ENCODE measurements at places on chromosomes 2 and 18. TPM values are rescaled to one million over a fixed set of nuclear protein-coding genes. Genes with fewer than 3 reads are reported as not detected.

- DNase-seq: no peak
These were observed 1817.4 kb downstream of the SUCLG1 start for GRCh38 chr2:82641598-82642180.

DNA sequence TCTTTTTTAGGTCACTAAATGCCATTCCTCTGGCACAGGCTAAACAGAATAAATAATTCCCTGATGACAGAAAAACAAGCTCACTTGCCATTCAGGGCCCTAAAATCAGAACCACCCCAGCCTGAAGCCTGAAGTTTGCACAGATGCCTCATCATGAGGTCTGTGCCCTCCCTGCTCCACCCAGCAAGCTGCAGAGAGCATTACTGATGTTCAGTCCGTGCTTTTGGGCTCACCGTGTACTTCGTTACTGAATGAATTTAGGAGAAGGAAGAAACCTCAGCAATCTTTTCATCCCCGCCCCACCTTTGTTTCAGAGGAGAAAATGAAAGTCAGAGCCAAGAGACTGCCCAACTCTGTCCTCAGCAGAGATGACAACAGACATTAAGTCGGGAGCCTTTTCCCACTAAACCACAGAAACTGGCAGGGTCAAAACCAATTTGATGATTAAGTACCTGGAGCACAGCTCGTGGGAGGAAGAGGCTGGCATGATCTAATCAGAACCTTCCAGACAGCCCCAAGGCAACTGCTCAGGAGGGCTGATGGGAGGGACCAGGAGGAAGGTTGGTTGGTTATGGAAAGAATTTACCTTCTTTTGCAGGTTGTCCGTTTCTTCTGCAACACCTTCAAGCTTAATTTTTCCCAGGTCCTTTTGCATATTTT is 122.7 kb downstream of the LAMA1 start:
- no peak for DNase-seq

DNA sequence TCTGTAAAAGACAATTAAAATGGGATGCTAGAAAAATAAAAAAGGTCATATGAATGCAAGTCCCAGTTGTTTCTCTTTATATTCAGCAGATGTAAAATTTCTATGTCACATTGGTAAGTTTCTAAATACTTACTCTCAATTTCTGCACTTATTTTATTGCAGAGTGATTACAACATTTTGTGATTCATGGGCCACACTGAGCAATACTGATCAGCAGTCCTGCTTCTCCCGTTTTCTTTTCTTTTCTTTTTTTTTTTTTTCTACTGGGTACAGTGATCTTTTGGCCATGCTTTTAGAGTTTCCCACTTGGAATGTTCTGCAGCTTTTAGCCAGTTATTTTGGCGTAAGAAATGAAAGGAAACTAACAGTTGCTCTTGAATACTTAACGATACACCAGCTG is 38.8 kb downstream of the LIMS1 start:
- no peak for DNase-seq

DNA sequence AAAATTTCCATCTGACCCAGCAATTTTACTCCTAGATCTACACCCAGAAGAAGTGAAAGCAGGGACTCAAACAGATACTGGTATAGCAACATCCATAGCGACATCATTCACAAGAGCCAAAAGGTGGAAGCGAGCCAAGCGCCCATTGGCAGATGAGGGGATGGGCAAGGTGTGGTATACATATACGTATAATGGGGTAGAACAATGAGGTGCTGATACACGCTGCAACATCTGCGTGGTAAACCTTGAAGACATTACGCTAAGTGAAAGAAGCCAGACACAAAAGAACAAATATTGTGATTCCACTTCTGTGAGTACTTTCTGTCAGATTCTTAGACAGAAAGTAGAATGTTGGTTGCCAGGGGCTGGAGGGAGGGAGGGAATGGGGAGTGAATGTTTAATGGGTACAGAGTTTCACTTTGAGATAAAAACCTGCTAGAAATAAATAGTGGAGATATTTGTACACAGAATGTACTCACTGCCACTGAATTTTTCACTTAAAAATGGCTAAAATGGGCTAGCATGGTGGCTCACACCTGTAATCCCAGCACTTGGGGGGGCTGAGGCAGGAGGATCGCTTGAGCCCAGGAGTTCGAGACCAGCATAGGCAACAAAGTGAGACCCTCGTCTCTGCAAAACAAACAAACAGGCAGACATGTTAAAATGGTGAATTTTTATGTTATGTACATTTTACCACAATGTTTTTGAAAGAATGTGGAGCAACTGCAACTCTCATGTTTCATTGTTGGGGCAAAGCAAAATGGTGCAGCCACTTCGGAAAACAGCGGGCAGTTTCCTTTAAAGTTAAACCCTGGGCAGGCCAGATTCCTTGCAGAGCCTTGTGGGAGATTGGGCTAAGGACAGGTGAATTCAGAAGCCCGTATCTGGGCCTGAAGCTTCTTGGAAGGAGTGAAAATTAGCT is 103.4 kb upstream of the MYCN start:
- no peak for DNase-seq

DNA sequence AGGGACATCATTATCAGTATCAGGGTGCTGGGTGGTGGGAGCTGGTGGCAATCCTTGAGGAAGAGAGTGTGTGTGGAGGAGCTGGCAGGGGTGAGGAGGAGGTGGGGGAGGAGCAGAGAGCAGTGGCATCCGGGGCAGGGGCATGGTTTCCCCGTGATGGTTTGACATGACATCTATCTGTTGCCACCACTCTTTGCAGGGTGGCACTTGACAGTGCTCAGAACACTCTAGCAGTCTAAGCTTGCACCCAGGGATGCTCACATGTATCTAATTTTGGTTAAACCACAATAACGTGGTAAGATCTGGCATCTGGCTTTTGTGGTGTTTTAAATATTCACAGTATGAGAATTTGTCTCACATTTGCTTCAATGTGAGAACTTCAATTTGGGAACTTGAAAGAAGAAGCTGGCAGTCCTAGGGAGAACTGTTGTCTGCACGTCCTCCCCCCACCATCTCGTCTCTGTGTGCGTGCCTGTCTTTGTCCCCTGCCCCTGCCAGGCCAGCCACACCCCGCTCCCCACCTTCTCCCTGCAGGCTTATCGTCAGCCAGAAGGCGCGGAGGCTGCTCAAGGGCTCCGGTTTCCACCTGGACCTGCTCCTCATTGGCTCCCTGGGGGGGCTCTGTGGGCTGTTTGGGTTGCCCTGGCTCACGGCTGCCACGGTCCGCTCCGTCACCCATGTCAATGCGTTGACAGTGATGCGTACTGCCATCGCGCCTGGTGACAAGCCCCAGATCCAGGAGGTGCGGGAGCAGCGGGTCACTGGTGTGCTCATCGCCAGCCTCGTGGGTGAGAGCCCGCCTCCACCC is 11.7 kb downstream of the SLC4A3 start:
- DNase-seq: peak; percentile 61

- no peak for DNase-seq
These were observed 10.7 kb downstream of the MRPL44 start for GRCh38 chr2:223967981-223968380.

- no peak for DNase-seq
These were observed 64.0 kb downstream of the MBP start for GRCh38 chr18:77068321-77069312.

- no peak for DNase-seq
These were observed 27.8 kb downstream of the ZNF236 start for GRCh38 chr18:76850112-76850511.

DNA sequence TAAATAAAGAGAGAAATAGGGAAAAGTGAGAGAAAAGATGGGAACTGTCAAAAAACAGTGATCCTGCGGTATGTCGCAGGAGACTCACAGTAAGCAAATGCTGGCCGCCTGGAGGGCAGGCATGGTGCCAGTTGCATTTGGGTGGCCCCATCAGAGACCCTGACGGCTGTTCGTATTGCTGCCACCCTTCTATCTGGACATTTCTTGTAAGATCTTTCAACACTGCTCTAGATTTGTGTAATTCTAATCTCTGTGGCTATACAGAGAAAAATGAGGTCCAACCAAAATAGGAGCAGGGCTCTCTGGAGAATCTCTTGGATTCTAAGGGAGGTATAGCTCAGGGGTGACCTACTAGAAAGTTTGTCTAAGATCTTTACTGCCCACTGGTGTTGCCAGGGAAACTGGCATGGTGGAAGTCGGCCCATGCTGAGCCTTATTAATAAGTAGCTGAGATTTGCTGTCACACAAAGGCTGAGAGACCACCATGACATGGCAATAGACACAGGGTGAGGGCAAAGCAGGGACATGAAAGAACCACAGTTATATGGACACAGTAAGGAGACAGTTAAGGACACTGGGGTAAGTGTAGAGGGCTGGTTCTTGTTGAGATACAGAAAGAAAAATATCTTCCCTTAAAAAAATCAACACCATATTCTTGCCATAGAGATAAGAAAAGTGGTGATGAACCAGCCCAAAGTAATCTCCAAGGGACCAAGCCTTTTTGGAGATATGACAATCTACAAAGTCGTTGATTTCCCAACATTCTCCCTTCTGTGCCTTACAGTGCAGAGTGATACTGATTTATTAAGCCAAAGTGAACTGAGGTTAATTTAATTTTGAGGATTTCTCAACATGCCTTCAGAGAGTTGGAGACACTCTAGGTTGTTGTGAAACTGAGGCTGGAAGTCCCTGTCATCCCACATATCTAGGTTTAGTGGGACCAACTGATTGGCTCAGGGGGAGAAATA is 26.4 kb upstream of the FZD7 start:
- DNase-seq: peak; percentile 78

DNA sequence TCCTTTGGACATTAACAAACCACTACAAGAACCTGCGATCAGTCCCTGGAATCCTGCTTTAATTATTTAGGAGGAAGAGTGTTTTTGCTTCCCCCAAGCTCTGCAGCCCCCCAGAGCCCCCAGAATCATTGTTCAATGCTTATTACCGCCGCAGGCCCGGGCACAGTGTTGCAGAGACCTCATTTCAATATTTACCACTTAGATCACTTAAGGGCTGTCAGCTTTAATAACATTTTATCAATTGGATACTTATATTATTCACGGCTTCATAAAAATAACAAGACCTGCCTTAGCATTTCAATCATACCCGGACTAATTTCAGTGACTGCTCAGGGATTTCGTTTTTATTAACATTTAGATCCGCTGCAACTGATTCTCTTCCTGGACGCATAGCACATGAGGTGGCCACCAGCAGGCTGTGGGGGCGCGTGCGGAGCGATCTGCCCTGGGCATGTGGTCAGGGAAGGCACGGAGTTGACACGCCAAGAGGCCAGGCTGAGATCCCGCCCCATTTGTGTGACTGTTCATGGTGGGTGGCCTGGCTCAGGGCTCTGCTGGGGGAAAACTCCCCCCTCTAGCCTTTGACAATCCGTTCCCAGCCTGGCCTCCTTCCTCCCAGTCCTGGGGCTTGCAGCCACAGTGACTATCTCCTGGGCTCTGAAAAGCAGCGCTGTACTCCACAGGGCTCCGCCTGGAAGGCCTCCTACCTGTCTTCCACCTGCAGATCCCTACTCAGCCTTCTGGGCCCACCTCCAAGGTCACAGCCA is 267.6 kb downstream of the SRBD1 start:
- DNase-seq: no peak

Gene EFHD1
- 24.3 TPM for total RNA-seq

Gene PLGLB2
- 1.4 TPM for total RNA-seq

Gene CTIF
- 54.5 TPM for total RNA-seq

Gene CHRND
- total RNA-seq: not detected

Gene MALT1
- total RNA-seq: 10.2 TPM

Measured in Right ventricle myocardium superior (tissue), 1 donor.